Lung (tissue), 17 donors: ENCODE measurements at places on chromosomes 7 and 10. TPM values are rescaled to one million over a fixed set of nuclear protein-coding genes. Genes with fewer than 3 reads are reported as not detected.
A peak's percentile ranks its signal among the peaks of the same experiment; 100 is the strongest.

CFTR gene
- 19.5 TPM for total RNA-seq

VSTM4 gene
- total RNA-seq, result 10.9 TPM

COL17A1 gene
- total RNA-seq, result 0.92 TPM

AGFG2 gene
- total RNA-seq, result 22.8 TPM

DNA sequence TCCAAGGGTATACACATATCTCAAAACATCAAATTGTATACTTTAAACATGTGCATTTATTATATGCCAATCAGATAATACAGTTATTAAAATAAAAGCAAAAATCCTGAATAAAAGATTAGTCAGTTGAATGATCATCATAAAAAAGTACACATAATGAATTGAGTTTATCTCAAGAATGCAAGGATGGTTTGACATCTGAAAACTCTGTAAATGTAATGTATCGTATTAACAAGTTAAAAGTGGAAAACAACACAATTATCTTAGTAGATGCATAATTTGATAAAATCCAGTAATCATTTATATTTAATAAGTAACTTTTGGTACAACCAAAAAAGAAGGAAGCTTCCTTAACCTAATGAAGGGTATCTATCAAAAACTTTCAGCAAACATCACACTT is 86.6 kb downstream of the COL28A1 start:
- no peak for DNase-seq
- H3K27ac ChIP-seq, result no peak overlapping the region
- H3K36me3 ChIP-seq, result no peaks in the 10 kb centered on the region
- H3K27me3 ChIP-seq, result no peaks in the 10 kb centered on the region

DNA sequence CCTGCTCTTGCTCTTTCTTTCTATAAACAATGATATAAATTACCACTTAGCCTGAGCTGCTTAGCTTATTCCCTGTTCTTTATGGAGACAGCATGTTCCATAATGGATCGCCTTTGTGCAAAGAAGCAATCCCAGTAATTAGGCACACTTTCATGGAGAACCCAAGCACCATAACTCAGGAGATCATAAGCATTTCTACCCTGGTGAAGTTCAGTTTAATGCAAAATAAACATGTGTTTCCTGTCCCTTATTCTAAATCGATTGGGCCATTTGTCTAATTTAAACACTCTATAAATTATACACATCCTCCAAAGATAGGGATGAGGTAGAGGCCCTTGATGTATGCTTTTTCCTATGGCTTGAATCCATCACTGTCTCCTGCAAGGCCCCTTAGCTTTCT is 75.8 kb upstream of the TMEM72 start:
- H3K27ac ChIP-seq, result no peak overlapping the region
- no peaks in the 10 kb centered on the region for H3K27me3 ChIP-seq
- DNase-seq, result no peak
- H3K4me3 ChIP-seq, result no peak overlapping the region

GRCh38 chr7:46170792-46171191 is 249.7 kb upstream of the IGFBP3 start:
- no peak overlapping the region for H3K4me3 ChIP-seq
- no peak for DNase-seq
- peaks cover 2% of the 10 kb centered on the region for H3K4me1 ChIP-seq
- H3K27me3 ChIP-seq, result no peaks in the 10 kb centered on the region
- no peaks in the 10 kb centered on the region for H3K36me3 ChIP-seq

GRCh38 chr7:112481833-112482670 is 1.3 kb downstream of the LSMEM1 start:
- H3K4me3 ChIP-seq, result no peak overlapping the region
- H3K27me3 ChIP-seq, result no peaks in the 10 kb centered on the region
- H3K27ac ChIP-seq, result peak overlapping the region; percentile 79
- H3K4me1 ChIP-seq, result peaks cover 4% of the 10 kb centered on the region
- DNase-seq, result no peak

DNA sequence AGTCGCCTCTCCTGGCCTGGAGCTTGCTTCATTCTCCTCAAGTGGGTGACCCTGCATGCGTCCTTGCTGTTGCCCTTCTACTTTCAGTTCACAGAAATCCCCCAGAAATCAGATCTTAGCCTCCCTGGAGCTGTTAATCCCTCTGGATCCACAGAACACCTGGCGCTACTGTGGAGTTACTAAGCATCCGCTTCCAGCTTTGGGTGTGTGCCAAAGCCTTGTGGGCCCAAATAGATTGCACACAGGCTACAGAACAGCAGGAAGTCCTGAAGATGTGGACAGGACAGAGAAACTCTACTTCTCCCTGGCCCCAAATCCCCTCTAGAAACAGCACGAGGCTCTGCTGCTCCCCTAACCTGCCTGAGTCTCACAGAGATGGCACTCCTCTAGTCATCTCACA is 36.6 kb upstream of the PDLIM1 start:
- H3K27ac ChIP-seq, result peak overlapping the region; percentile 35
- no peaks in the 10 kb centered on the region for H3K36me3 ChIP-seq
- peak; percentile 59 for DNase-seq
- peaks cover 11% of the 10 kb centered on the region for H3K4me1 ChIP-seq

GRCh38 chr7:69631131-69631530 is 32.9 kb downstream of the AUTS2 start:
- H3K4me3 ChIP-seq, result no peak overlapping the region
- DNase-seq, result no peak
- no peak overlapping the region for H3K27ac ChIP-seq
- H3K36me3 ChIP-seq, result no peaks in the 10 kb centered on the region

DNA sequence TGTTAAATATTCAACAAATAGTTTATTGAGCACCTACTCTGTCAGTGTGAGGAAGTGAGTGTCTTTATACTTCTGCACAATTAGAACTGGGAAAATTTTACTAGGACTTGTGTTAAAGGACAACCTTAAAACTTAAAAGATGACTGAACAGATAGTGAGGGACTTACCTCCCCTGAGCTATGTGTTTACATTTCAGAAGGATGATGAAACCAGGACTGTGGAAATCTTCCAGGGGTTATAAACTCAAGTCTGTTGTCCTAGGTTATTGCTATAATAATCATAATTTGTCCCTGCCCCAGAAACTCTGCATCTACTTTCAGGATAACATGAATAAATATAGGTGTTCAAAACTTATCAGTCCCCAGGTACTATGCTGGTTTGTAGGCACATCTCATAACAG is 261.0 kb upstream of the MKLN1 start:
- no peaks in the 10 kb centered on the region for H3K27me3 ChIP-seq
- DNase-seq, result no peak
- H3K36me3 ChIP-seq, result no peaks in the 10 kb centered on the region
- no peaks in the 10 kb centered on the region for H3K4me1 ChIP-seq
- no peak overlapping the region for H3K27ac ChIP-seq

- H3K4me1 ChIP-seq, result no peaks in the 10 kb centered on the region
- H3K4me3 ChIP-seq, result no peak overlapping the region
- DNase-seq, result no peak
- H3K36me3 ChIP-seq, result peaks cover 2% of the 10 kb centered on the region
Measured at GRCh38 chr7:35623381-35623780, 71.6 kb downstream of the HERPUD2 start.

DNA sequence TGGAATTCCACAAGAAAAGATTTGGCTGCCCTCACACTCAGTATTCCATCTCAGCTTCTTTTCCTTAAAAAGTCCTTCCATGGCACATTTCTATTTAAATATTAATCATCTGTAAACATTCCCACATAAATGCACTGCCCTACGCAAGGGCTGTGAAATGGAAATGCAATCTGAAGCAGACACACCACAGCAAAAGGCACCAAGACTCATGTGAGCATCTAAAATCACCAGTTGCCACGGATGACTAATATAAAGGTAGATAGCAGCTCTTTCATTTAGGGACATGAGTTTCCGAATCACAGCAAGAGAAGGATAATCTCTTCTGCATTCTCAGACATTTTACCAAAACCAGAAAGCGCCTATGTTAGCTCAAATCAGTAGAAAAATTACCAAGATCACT is 31.6 kb downstream of the COA1 start:
- H3K4me1 ChIP-seq, result no peaks in the 10 kb centered on the region
- no peaks in the 10 kb centered on the region for H3K36me3 ChIP-seq
- no peaks in the 10 kb centered on the region for H3K27me3 ChIP-seq
- no peak for DNase-seq
- H3K27ac ChIP-seq, result no peak overlapping the region
- no peak overlapping the region for H3K4me3 ChIP-seq

- H3K27me3 ChIP-seq, result no peaks in the 10 kb centered on the region
- no peaks in the 10 kb centered on the region for H3K4me1 ChIP-seq
- DNase-seq, result no peak
- H3K36me3 ChIP-seq, result no peaks in the 10 kb centered on the region
- no peak overlapping the region for H3K27ac ChIP-seq
Measured at GRCh38 chr7:70721500-70721899, 410.4 kb upstream of the GALNT17 start.

GRCh38 chr10:32132357-32132946 is 76.2 kb upstream of the KIF5B start:
- no peaks in the 10 kb centered on the region for H3K4me1 ChIP-seq
- no peak overlapping the region for H3K27ac ChIP-seq
- no peak overlapping the region for H3K4me3 ChIP-seq
- no peaks in the 10 kb centered on the region for H3K27me3 ChIP-seq
- no peak for DNase-seq

GRCh38 chr10:130453036-130453720 is 317.0 kb downstream of the GLRX3 start:
- H3K27me3 ChIP-seq, result peaks cover 3% of the 10 kb centered on the region
- no peak overlapping the region for H3K4me3 ChIP-seq
- H3K36me3 ChIP-seq, result no peaks in the 10 kb centered on the region
- no peak overlapping the region for H3K27ac ChIP-seq
- no peaks in the 10 kb centered on the region for H3K4me1 ChIP-seq

DNA sequence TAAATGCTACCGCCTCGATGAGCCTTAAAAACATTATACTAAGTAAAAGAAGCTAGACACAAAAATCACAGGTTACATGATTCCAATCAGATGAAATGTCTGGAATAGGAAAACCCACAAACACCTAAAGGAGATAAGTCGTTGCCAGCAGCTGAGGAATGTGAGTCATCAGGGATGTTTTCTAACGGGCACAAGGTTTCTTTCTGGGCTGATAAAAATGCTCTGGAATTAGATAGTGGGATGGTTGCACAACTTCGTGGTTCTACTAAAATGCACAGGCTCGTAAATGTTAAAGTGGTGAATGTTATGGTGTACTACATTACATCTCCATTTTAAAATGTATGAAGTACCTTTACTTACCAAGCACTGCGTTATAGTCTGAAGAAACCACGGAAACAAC is 9.7 kb downstream of the ABLIM1 start:
- no peak overlapping the region for H3K4me3 ChIP-seq
- no peaks in the 10 kb centered on the region for H3K36me3 ChIP-seq
- DNase-seq, result no peak
- peaks cover 10% of the 10 kb centered on the region for H3K4me1 ChIP-seq

GRCh38 chr10:16866541-16867275 is 49.5 kb upstream of the RSU1 start:
- no peak overlapping the region for H3K4me3 ChIP-seq
- no peaks in the 10 kb centered on the region for H3K36me3 ChIP-seq
- no peaks in the 10 kb centered on the region for H3K4me1 ChIP-seq
- no peaks in the 10 kb centered on the region for H3K27me3 ChIP-seq

- no peaks in the 10 kb centered on the region for H3K27me3 ChIP-seq
- peaks cover 10% of the 10 kb centered on the region for H3K4me1 ChIP-seq
- H3K4me3 ChIP-seq, result no peak overlapping the region
- H3K27ac ChIP-seq, result no peak overlapping the region
- no peak for DNase-seq
- no peaks in the 10 kb centered on the region for H3K36me3 ChIP-seq
Measured at GRCh38 chr7:91660734-91661356, 219.7 kb downstream of the MTERF1 start.

DNA sequence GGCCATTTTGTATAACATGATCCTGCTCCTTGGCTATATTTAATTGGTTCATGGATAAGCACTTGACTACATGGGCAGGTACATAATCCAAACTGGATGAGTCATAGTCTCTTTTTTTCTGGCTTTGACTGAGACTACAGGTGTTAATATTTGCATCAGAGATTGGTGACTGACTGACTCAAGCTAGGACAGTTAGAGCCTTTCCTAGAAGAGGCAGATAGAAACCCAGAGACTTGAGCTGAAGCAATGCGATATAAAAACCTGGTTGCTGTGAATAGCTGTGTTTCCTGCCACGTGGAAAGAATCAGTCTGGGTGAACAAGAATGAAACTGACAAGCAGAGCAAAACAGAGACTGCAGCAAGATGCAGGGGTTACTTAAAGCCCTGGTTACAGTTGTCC is 81.0 kb downstream of the SAMD9 start:
- no peak overlapping the region for H3K27ac ChIP-seq
- H3K4me3 ChIP-seq, result no peak overlapping the region
- H3K36me3 ChIP-seq, result no peaks in the 10 kb centered on the region
- no peaks in the 10 kb centered on the region for H3K4me1 ChIP-seq
- no peaks in the 10 kb centered on the region for H3K27me3 ChIP-seq
